ENCODE measurements at places on chromosomes 5 and 9. TPM values are rescaled to one million over a fixed set of nuclear protein-coding genes. Genes with fewer than 3 reads are reported as not detected.

The PCDHA1 gene
- 0.20 TPM for total RNA-seq

The LVRN gene
- 0.09 TPM for total RNA-seq

The ESM1 gene
- not detected for total RNA-seq

The PIP5KL1 gene
- 1.1 TPM for total RNA-seq

The GOLM1 gene
- total RNA-seq, result 118 TPM

The UBE2D2 gene
- total RNA-seq, result 121 TPM

Measured in A549 treated with RU486 at 1 μM for 4 hours (cell line).